ENCODE measurements at places on chromosomes 5 and 9.

DNA sequence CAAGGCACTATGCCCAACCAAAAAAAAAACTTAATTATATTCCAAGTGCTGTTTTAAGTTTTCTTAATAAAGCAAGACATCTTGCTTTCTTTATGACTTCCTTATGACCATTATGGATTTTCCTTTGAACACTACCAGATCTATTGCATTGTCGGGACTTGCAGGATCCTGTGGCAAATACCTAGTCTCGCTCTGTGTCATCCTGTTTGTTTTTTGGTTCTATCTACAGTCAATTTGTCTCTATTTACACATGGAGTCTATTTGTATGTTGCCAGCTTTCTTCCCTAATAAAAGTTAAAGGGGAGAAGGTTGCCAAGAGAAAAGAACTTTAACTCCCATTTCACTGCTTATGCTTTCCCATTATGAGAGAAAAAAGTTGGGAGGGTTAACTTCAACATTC is 4.9 kb downstream of the HINT1 start:
- DNase-seq, result no peak

DNA sequence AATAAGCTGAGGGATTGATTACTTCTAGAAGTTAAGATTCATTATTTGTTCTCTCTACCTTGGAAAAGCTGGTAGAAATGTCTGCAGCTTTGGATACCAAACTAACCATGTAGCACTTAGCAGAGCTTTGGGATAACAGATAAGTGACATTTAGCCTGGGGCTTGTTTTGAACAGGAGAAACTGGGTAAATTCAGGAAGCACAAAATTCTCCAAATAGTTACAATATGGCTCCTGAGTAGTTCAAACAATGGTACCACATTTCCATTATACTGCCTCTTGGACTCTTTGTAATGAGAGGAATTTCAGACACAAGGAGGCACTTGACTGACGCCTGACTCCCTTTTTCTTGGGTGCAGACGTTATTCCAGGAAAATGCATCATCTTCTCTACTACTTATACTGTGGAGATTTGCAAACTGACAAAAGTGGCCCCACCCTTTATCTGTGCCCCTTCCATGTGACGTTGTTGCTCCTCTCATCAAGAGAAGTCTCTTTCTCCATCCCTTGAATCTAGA is 22.5 kb downstream of the PRUNE2 start:
- DNase-seq, result no peak

GRCh38 chr5:89572696-89573095 is 689.7 kb upstream of the MEF2C start:
- no peak for DNase-seq

DNA sequence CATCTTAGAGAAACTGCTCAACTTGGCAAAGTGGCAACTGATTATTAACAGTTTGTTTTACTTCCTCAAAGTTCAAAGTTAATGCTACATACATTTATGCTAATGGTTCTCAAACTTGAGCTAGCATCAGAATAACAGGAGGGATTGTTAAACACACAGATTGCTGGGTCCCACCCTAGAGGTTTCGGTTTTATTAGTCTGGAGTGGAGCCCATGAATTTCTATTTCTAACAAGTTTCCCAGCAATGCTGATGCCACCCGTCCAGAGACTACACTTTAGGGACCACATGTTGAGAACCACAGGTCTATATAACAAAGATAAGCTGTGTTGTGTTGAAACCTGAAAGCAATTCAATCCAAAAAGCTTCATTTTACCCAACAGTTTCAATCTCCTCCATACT is 95.3 kb downstream of the FBXW11 start:
- no peak for DNase-seq

DNA sequence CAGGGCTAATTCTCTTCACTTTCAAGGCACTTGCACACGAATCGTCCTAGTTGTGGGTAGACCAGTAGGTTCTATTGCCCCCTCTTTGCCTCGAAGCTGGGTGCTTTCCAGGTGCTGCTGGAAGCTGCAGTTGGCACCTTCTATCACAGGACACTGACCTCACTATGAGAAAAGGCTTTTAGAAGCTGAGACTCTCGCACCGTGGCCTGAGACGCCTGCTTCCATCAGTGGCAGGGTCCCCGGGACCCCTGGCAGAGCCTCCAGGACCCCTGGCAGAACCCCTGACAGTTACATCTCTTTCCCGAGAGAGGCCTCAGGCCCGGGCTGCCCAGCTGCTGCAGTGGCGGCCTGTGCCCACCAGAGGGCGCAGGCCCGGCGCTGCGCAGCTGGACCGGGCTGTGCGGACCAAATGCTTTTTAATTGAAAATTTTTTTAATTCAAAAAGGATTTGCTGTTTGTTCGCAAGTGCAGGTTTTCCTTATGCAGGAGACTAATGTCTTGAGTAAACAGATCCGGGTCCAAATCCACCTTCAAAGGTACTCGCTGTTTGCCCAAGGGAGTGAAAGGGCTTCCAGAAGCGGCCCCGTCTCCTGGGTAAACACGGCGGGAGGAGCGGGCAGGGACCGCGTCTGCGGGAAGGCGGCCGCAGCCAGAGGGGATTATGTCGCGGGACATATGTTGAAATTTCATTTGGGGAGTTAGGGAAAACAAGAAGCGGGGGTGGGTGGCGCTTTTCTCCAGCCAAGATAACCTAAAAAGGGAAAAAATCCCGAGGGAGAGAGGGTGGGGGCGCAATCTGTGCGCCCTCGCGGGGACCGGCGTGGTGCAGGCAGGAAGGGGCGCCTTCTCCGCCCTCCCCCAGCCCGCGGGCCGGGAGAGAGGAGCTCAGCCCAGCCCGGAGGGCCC is 114.5 kb upstream of the LMX1B start:
- DNase-seq, result peak; percentile 36
